ENCODE measurements at places on chromosomes 4 and X.

DNA sequence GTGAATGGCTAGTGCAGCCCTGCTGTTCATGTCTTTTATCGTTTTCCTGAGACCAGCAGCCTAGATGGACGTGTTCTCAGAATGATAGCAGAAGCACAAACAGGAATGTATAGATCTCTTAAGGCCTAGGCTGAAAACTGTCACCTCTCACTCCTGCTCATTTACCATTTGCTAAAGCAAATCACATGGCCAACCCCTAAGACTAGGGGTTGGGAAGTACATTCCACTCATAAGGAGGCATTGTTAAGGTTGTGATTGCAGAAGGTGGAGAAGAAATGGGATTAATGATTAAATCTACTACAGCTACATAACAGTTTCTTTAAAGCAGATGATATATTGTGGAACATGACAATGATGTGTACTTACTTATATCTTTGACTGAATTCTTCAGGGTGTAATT lies 536.8 kb upstream of the FTHL17 start:
- no peak for DNase-seq

GRCh38 chr4:81237791-81238190 lies 22.8 kb upstream of the PRKG2 start:
- DNase-seq = no peak

DNA sequence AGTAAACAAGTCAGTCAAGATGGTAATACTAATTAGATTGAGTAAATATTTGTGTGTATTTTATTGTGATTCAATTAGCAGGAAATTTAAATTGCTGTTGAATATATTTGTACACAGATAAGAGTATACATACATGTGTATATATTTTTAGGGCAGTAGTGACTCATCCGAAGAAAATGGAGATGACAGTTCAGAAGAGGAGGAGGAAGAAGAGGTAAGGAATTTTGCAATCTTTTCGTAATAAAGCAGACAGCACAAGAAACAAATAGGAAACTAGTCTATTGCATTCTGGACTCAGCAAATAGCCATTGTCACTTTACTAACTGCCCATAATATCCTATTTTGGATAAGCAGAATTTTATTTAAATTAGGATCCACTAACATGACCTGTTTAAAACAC lies 6.6 kb downstream of the IBSP start:
- DNase-seq = no peak

DNA sequence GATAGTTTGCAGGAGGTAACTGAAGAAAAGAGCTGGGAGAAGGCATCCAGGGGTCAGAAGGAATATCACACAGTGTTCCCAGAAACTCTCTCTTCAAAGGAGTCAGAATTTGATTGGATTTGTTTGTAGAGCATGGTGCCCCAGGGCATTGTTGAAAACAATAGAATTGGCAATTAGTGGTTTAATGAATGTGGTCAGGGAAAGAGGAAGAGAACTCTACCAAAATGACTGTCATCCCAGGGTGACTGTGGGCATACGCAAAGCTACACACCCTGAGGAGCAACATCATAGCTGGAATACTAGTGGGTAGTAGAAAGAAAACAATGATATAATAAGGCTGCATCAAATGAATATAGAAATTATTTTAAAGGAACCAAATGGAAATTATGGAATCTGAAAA lies 21.5 kb downstream of the TNIP2 start:
- no peak for DNase-seq

DNA sequence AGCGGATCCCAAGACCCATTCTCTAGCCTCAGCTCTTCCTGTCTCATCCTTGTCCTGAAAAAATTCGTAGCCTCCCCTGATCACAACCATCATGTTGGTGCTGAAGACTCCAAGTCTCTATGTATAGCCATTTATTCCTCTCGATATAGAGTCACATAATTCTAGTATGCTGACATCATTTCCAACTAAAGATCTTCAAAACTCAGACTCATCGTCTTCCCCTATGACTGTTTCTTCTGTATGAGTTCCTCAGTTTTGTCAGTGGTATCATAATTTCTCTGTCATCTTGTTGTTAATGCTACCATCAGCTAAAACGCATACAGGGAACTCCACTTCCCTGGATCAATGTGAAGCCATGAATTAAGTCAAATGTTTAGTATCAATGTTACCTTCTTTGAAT lies 41.2 kb downstream of the UNC5C start:
- no peak for DNase-seq

GRCh38 chrX:1283741-1284140 lies 15.1 kb downstream of the CSF2RA start:
- no peak for DNase-seq

- peak; percentile 88 for DNase-seq
These were observed 190.7 kb downstream of the OR13H1 start for GRCh38 chrX:131734621-131735020.

GRCh38 chr4:184444215-184444952 lies 30.0 kb downstream of the IRF2 start:
- DNase-seq = no peak

DNA sequence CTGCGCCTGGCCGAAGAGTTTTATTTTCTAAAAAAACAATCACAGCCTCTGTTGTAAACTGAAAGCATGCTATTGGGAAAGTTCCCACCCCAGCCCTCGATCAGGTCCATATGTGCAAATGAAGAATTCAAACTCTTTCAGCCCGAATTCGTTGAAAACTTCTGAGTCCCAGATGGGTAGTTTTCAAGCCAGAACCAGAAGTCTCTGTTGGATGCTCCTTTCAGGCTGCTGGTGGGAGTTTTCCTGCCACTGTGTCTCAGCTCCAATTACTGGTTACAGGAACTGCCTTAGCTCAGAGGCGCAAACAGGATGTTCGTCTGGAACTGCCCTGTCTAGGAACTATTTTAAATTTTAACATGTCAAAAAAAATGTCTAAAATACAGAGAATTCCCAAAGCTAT lies 9.3 kb upstream of the ALG13 start:
- no peak for DNase-seq

DNA sequence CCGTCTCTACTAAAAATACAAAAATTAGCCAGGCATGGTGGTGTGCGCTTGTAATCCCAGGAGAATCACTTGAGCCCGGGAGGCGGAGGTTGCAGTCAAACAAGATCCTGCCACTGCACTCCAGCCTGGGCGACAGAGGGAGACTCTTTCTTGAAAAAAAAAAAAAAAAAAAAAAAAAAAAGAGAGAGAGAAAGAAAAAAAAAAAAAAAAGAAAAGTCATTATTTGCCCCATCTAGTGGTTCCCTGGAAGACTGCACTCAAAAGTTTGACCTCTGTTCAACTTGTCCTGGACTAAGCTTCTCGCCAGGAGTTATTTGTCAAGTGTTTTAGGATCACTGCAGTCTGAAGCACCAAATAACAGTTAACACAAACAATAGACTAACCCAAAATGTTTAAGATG lies 45.3 kb upstream of the KCTD8 start:
- no peak for DNase-seq

GRCh38 chr4:101158134-101158482 lies 189.2 kb downstream of the PPP3CA start:
- no peak for DNase-seq

DNA sequence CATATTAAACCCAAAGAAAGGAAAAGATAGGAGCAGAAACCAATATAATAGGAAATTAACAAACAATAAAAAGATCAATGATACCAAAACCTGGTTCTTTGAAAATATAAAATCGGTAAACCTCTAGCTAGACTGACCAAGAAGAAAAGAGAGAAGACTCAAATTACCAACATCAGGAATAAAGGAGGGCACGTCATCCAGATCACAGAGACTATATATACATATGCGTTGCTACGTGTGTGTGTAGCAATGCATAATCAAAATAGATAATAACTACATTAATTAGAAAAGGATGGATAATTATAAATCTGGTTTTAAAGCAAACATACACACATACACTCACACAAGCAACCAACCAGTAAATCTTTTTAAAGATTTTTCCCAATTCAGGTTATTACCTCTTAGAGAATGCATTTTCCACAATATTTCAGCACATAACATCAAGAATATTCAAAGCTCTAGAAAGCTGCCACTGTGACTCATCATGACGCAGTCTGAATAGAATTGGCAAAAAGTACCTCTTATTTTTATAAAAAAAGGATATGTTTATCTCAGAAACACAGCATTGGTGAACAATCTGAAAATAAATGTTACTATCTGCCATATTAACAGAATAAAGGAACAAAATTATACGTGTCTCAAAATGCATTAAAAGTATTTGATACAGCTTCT lies 41.4 kb upstream of the USP9X start:
- DNase-seq = no peak

DNA sequence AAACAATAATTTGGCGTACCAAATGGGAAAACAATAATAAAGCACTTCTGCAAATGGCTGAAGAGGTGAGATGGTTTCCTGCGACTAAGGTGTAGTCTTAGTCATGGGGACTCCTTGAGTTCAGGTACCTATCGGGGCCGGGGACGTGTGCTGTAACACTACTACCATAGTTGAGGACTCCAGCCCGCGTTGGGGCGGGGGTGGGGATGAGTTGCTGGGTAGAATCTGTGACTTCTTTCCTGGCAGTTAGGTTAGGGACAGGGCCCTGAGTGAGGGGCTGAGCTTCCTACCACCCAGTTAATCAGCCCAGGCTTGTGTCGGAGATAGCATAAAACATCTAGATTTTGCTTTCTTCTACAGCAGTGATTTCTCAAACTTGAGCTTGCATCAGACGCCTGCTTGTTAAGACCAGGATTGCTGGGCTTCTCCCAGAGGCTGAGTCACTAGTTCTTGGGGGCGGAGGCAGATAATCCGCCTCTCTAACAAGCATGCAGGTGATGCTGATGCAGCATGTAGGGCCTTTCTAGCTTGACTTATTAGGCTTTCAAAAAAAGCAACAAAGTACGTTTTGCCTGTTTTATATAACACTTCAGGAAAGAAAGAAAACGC lies 30.2 kb downstream of the RBBP7 start:
- no peak for DNase-seq

DNA sequence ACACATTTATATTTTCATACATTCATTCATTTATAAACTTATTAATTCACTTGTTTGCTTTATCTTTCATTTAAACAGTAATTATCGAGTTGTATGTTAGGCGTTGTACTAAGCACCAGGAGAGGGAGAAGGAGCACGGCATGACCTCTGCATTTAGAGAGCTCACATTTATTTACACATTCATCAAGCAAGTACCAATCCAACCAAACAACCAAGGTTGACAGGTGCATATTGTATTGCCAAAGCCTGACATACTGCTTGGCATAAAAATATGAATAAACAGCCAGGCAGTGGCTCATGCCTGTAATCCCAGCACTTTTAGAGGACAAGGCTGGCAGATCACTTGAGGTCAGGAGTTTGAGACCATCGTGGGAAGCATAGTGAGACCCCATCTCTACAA lies 37.0 kb upstream of the CLNK start:
- no peak for DNase-seq

DNA sequence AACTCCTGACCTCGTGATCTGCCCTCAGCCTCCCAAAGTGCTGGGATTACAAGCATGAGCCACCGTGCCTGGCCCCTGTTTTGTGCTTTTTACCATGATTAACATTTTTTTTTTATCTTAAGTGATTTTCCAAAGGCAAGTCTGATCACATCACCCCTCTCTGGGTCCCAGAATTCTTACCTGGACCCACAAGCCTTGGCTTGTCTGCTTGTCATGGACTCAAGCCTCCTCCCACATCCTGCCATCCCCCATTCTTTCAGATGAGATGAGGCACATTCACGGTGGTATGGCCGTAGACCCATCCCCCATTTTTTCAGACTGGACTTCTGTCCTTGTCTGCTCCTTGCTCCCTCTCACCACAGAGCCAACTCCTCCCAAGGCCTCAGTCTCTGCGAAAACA lies 55.3 kb downstream of the APLN start:
- no peak for DNase-seq

DNA sequence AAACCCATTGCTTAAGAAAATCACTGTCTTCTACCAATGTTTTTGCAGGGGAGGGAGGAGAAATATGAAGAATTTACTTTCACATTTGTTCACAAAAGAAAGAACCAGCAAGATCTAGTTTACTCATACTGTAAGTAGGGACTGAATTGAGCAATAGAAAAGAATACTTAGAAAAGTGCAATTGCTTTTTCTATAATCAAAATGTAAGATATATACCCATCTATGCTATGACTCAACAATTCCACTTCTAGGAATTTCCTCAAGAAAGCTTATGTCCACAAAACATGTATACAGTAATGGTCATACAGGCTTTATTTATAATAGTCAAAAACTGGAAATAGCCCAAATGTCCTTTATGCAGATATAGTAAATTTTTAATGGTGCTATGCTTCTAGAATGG lies 196.4 kb downstream of the LRBA start:
- no peak for DNase-seq

GRCh38 chr4:3123181-3123671 lies 48.7 kb downstream of the HTT start:
- no peak for DNase-seq

GRCh38 chrX:21509912-21510311 lies 135.7 kb downstream of the CNKSR2 start:
- DNase-seq = no peak

- no peak for DNase-seq
These were observed 155.2 kb upstream of the GALNT7 start for GRCh38 chr4:173013232-173013930.

DNA sequence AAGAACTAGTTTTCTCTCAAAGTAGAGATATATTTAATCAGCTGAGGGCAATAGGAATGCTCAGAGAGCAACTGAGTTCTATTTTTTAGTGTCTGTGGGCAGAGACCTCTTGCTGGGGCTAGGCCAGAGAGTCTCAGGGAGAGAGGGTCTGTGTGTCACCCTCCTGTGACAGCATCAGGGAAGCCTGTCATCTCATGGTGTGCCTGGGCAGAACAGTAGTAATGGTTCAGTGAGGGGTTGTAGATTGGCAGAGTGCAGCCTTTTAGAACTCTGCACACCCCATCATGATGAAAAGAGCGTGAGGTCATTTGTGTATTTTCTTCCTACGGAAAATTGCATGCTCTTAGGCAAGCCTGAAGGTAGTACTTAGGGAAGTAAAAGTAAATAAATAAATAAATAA lies 1396.5 kb upstream of the AGA start:
- no peak for DNase-seq

DNA sequence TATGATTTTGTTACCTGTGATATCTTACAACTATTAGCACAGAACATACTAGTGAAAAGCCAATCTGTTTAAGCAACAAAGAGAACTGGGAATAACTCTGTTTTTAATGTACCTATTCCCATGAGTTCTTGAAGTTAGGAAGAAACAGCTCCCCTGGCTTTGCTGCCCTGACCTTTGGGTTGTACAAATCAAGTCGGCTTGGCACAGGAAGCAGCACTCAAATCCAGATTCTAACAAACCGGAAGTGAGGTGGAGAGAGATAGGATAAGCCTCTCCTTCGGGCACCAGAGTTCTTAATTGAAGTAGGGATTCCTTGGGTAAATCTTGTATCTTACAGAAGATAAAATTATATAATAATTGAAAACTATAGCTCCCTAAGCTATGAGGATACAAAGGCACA lies 144.8 kb upstream of the CPEB2 start:
- no peak for DNase-seq

DNA sequence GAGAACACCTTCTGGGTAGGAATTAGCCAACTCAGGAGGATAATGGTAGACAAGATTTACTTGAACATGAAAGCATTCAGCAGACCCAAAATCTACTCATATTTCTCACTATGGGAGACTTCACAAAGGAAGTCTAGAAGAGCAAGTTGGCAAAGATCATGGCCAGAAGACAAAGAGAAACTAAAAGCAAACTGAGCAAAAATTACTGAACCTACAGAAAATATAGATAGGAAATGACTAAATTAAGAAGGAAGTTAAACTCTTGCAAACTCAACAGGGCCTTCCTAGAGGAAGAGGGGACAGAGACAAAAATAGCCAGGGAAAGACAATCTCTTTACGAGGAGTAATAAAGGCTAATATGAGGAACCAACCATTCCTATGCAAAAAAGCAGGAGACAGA lies 18.7 kb downstream of the CORIN start:
- DNase-seq = no peak

GRCh38 chrX:27163236-27163635 lies 299.9 kb downstream of the PPP4R3C start:
- DNase-seq = no peak
